ENCODE measurements at places on chromosomes 12 and 14.

- no peak for DNase-seq
Observed at GRCh38 chr14:21302013-21302835, 22.3 kb downstream of the RPGRIP1 start.

DNA sequence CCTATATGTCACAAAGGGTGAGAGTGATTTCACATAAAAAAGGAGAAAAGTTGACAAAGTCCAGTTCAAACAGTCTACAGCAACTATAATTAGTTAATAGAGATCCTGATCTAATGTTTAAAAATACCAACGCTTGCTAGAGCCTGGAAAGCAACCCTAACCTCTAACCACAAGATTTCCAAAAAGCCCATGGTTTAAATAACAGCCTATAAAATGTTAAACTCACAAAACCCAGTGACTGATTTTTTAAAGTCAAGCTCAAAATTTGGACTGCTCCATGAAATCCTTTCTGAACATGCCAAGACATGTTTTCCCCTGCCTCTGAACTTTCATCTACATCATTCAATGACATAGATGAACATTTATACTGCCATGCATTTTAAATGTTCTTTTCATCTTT is 81.6 kb downstream of the PLEKHG7 start:
- peak; percentile 38 for DNase-seq

DNA sequence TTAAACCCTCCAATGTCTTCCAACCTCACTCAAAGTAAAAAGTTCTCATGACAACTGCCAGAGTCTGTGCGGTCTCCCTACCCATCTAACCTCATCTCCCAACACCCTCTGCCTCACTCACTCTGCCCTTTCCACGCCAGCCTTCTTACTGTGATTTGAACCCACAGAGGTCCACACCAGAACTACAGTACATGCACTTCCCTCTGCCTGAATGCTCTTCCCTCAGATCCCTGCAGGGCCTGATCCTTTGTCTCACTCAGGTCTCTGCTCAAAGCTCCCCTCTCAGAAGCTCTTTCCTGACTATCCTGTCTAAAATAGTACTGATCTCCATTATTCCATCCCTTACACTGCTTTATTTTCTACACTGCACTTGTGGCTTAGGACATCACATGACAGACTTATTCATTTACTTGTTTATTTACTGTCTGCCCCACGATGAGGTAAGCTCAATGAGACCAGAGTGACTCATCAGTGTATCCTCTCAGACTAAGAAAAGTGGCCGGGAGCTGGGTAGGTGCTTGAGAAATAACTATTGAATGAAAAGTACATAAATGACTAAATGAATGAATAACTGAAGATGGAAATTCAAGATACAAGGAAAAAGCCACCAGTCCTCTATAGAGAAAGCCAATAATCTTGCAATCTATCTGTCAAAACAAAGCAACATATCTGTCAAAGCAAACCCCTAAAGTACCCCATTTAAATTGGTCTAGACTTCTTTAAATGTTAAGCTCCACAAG is 17.1 kb downstream of the POMT2 start:
- peak; percentile 90 for DNase-seq

DNA sequence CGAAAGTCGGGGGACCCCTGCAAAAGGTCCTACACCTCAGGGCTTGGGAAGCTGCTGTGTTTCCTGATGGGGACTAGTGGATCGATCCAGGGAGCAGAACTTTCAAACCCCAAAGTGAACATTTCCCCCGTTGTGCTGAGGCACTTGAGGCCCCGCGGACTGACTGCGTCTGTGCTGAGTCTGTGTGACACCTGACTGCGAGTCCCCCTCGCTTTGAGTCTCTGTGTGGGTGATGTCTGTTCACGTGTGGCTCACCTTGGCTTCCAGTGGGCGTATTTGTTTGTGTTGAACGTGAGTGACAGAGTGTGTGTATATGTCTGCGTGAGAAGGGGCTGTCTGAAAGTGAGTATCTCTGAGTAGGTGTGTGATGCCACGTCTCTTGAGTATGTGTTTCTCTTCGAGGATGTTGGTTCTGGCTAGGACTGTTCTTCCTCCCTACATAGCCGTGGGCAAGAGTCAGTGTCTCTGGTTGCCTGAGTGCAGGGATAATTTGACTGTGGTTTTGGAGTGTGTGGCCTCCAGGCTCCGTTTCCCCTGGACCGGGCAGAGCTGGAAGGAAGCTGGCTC is 1.3 kb downstream of the TEAD4 start:
- peak; percentile 33 for DNase-seq

GRCh38 chr12:91677556-91677955 is 468.1 kb downstream of the BTG1 start:
- no peak for DNase-seq

- DNase-seq, result peak; percentile 91
Observed at GRCh38 chr12:81208187-81208911, 130.5 kb downstream of the ACSS3 start.

DNA sequence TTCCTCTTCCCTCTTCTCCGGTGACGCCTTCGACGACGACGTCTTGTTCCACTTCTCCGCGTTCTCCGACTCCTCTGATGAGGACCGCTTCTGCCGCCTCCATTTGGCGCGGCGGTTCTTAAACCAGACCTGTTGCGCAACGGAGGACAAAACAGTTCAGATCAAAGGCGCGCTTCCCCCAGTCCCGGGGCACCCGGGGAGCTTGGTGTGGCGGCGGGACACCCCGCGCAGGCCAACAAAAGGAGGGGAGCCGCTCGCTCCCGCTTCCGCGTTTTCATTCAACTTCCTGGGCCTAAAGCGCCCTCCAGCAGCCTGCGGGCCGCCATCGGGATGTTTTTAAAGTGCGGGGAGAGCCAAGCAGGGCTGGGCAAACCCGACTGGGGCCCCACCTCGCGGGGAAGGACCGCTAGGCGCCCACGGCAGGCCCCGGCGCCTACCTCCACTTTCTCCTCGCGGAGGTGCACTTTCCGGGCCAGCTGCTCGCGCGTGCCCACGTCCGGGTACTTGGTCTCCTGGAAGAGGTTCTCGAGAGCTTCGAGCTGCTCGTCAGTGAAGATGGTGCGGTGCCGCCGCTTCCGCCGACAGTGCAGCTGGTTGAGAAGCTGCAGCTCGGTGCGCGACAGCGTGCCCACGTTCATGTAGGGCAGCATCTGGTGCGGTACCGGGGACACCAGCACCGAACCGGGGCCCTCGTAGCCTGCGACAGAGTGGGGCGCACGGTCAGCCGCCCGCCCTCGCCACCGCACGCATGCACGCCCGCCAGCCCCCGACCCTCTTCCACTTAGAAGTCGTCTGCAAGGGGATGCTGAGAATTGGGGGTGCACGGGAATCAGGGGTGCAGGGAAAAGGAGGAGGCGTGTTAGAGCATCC is 1.2 kb downstream of the GSC start:
- DNase-seq, result no peak

GRCh38 chr12:132018193-132018916 is 68.6 kb downstream of the EP400 start:
- peak; percentile 29 for DNase-seq

DNA sequence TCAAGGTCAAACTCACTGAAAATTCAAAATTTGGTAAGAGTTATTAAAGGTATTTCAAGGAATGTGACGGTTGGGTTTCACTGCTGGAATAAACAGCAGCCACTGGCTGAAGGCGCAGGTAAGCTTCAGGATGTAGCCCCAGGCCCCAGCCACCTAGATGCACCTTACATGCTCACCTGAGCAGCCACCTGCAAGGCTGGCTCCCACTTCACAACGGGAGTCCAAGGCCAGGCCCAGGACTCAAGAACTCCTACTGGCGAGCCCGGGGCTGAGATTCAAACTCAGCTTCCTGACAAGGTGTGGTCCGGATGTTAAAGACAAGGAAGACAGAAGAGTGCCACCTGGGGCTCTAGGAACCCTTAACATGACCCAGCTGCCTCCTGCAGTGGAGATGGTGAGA is 78.4 kb downstream of the ITPK1 start:
- DNase-seq, result no peak

DNA sequence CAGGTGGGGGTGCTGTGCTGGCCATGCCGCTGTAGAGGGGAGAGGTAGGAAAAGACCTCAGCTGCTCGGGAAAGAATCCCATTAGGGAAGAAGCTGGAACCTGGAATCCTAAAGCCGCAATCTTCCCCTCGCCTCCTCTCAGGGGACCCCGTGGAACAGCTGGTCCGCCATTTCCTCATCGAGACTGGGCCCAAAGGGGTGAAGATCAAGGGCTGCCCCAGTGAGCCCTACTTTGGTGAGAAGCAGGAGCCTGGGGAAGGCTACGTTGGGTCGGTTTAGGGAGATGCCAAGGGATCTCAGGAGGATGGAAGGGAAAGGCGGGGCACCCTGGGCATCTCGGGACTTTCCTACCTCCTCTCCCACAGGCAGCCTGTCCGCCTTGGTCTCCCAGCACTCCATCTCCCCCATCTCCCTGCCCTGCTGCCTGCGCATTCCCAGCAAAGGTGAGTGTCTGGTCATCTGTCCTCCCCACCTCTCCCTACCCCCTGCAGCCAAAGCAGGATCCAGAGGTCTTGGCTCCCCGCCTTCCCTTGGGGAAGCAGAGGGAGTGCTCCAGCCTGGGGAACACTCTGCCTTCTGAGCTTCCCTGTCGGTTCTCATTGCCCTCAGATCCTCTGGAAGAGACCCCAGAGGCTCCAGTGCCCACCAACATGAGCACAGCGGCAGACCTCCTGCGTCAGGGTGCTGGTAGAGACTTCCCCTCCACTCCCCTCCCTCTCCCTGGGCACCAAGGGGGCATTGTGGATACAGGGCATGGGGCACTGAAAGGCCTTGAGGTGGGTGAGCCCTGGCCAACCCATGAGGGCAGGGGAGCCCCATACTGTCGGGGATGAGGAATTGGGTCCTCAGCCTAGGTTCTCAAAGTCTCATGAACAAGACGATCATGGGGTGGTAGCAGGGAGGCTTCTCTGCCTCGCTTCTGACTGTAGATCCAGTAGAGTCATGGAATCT is 12.4 kb downstream of the TNS2 start:
- DNase-seq, result no peak

DNA sequence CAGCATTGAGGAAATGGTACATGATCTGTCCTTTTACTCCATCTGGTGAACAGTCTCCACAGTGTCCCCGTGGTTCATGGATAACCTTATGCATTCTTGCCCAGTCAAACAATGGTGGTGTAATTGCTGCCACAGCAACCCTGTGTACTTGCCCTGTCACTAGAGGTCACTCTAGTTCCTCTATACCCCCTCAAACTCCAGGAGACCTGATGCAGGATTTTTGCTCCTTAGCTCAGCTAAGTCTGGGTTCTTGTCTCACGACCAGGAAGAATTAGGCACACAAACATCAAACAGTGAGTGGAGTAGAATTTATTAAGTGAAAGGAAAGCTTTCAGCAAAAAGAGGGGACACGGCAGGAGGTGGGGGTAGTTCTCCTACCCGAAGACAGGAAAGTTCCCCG is 24.7 kb upstream of the EEA1 start:
- no peak for DNase-seq
